Naive thymus-derived CD4-positive, alpha-beta T cell (primary cell): ENCODE measurements at places on chromosomes 3 and 15. TPM values are rescaled to one million over a fixed set of nuclear protein-coding genes. Genes with fewer than 3 reads are reported as not detected.

GRCh38 chr3:148092624-148093347 is 604.9 kb upstream of the AGTR1 start:
- H3K27ac ChIP-seq, result no peak overlapping the region
- H3K4me1 ChIP-seq, result no peaks in the 10 kb centered on the region
- no peak overlapping the region for H3K4me3 ChIP-seq
- no peak for DNase-seq
- no peaks in the 10 kb centered on the region for H3K27me3 ChIP-seq

GRCh38 chr15:92634060-92634459 is 21.5 kb downstream of the FAM174B start:
- H3K36me3 ChIP-seq, result no peaks in the 10 kb centered on the region
- no peak overlapping the region for H3K4me3 ChIP-seq
- no peaks in the 10 kb centered on the region for H3K4me1 ChIP-seq
- no peak for DNase-seq

Gene CFAP91
- not detected for total RNA-seq

Gene DENND4A
- 64.6 TPM for total RNA-seq
